Calu3 (cell line): ENCODE measurements at places on chromosomes 7 and 10. TPM values are rescaled to one million over a fixed set of nuclear protein-coding genes. Genes with fewer than 3 reads are reported as not detected.

Gene CFAP58
- not detected in 2 replicates for total RNA-seq

Gene GCK
- total RNA-seq = not detected in 2 replicates

Gene ATG9B
- 7.9 and 17.7 TPM in 2 replicates for total RNA-seq

Gene CNNM1
- 5.8 and 6.3 TPM in 2 replicates for total RNA-seq

Gene SFXN2
- 21.2 and 22.9 TPM in 2 replicates for total RNA-seq

- H3K4me1 ChIP-seq = no peaks in the 10 kb centered on the region
- no peak overlapping the region for H3K27ac ChIP-seq
- DNase-seq = no peak
- H3K4me3 ChIP-seq = no peak overlapping the region
Measured at GRCh38 chr10:7436490-7437100, 25.8 kb upstream of the SFMBT2 start.

Gene ANKRD61
- 0.47 and 0.59 TPM in 2 replicates for total RNA-seq

GRCh38 chr10:123648595-123648994 lies 17.6 kb upstream of the GPR26 start:
- H3K27ac ChIP-seq = no peak overlapping the region
- no peaks in the 10 kb centered on the region for H3K4me1 ChIP-seq
- H3K4me3 ChIP-seq = no peak overlapping the region
- no peaks in the 10 kb centered on the region for H3K36me3 ChIP-seq
- DNase-seq = no peak

DNA sequence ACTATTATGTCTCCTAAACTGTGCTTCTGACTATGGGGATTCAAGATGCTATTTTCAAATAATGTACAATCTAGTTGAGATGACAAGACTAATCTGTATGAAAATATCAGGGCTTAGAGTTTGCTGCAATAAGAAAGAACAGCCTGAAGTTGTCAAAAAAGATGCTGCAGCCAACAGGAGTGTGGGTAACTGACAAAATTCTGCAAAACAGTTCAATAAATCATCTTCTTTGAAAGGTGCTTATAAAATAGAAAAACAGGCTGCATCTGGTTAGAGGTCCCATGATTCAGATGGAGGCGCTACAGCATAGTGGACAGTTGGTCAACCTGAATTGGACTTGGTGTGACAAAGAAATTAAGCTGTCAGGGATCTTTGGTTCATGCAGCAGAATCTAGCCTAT lies 511.0 kb downstream of the XPNPEP1 start:
- H3K4me3 ChIP-seq = no peak overlapping the region
- H3K36me3 ChIP-seq = no peaks in the 10 kb centered on the region
- DNase-seq = no peak
- H3K4me1 ChIP-seq = no peaks in the 10 kb centered on the region
- H3K27me3 ChIP-seq = no peaks in the 10 kb centered on the region

Gene MSMB
- 2.4 and 7.4 TPM in 2 replicates for total RNA-seq

Gene NUTM2E
- total RNA-seq = not detected in 2 replicates

- peaks cover 32% of the 10 kb centered on the region for H3K4me1 ChIP-seq
- no peak for DNase-seq
- no peaks in the 10 kb centered on the region for H3K27me3 ChIP-seq
- H3K27ac ChIP-seq = no peak overlapping the region
- no peaks in the 10 kb centered on the region for H3K36me3 ChIP-seq
Measured at GRCh38 chr7:26919906-26920493, 55.6 kb upstream of the SKAP2 start.

GRCh38 chr10:51377932-51378599 lies 303.8 kb downstream of the PRKG1 start:
- no peak overlapping the region for H3K27ac ChIP-seq
- no peak overlapping the region for H3K4me3 ChIP-seq
- no peaks in the 10 kb centered on the region for H3K4me1 ChIP-seq

Gene SUN1
- total RNA-seq = 218 and 252 TPM in 2 replicates

Gene SLC16A12
- 1.0 and 1.2 TPM in 2 replicates for total RNA-seq

DNA sequence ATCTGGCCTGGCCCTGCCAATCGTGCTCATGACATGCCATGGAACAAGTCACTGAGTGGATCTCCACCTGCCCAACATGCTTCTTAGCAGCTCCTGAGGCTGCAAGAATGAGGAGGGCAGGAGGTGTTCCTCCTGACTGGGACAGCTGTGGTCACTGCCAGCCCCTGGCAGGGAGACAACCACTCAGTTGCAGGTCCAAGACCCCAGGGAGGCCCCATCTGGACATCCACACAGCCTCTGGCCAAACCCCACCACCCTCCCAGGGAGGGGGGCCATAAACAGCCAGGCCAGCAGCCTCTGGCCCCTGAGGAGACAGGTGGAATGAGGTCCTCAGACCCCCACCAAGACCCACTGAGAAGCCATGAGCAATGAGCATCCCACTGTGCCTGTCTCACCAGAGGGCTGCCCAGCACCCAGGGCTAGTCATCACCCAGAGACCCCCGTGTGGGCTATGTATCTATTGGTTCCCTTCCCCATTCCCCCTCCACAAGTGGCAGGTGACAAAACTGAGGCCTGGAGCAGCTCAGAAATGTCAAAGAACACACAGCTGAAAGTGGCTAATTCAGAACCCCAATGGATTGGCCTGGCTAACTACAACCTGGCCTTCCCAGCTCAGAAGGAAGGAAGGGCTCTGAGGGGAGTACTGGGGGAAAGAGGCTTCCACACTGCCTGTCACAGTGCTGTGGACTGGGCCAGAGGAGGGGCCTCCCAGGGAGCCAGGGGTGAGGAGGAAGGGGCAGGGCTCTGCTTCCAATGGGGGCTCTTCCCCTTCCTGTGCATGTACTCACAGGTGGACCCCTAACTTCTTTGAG lies 3.0 kb downstream of the GPRIN2 start:
- no peaks in the 10 kb centered on the region for H3K27me3 ChIP-seq
- no peak overlapping the region for H3K4me3 ChIP-seq

Gene ANLN
- total RNA-seq = 207 and 274 TPM in 2 replicates

Gene PRSS37
- total RNA-seq = not detected in 2 replicates

- H3K27ac ChIP-seq = no peak overlapping the region
- H3K36me3 ChIP-seq = peaks cover 45% of the 10 kb centered on the region
- no peaks in the 10 kb centered on the region for H3K27me3 ChIP-seq
- no peak for DNase-seq
Measured at GRCh38 chr7:139106959-139107358, 2.6 kb downstream of the ZC3HAV1 start.

DNA sequence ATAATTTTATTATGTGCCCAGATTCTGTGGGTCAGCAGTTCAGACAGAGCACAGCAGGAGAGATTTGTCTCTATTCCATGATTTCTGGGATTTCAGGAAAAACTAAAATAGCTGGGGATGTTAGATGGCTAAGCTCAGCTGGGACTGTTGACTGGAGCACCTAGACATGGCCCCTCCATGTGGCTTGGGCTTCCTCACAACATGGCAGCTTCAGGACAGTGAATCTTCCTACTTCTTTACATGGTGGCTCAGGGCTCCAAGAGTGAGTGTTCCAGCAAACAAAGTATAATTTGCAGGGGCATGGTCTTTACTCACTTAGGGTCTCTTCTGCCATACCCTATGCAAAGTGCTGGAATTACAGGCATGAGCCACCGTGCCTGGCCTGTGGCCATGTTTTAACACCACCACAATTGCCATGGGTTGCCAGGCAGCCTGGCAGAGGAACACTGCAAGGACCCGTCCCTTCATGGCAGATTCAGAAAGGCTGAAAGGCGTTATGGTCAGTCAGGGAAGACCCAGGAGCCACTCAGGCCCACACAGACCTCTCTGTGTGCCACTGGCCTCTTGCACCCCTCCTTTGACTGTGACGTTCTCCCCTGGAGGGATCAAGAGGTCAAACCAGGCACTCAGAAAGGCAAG lies 50.8 kb upstream of the ZMIZ1 start:
- DNase-seq = no peak
- no peaks in the 10 kb centered on the region for H3K36me3 ChIP-seq
- peaks cover 41% of the 10 kb centered on the region for H3K27me3 ChIP-seq
- H3K4me3 ChIP-seq = no peak overlapping the region
- H3K4me1 ChIP-seq = no peaks in the 10 kb centered on the region
- no peak overlapping the region for H3K27ac ChIP-seq

- H3K36me3 ChIP-seq = no peaks in the 10 kb centered on the region
- H3K4me1 ChIP-seq = no peaks in the 10 kb centered on the region
- DNase-seq = no peak
- peaks cover 8% of the 10 kb centered on the region for H3K27me3 ChIP-seq
Measured at GRCh38 chr7:29337546-29338116, 143.1 kb downstream of the CHN2 start.

DNA sequence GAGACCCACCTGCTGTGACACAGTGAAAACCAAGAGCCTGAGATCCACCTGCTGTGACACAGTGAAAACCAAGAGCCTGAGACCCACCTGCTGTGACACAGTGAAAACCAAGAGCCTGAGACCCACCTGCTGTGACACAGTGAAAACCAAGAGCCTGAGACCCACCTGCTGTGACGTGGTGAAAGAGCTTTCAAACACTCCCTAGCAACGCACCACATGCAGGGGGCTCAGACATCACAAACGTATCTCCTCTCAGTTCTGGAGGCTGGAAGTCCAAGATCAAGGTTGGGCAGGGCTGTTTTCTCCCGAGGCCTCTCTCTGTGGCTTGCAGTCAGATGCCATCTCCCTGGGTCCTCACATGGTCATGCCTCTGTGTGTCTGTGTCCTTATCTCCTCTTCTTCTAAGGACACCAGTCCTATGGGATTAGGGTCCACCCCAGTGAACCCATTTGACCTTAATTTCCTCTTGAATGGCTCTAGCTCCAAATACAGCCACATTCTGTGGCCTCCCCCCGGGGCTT lies 43.8 kb downstream of the INSIG1 start:
- no peak overlapping the region for H3K27ac ChIP-seq
- no peak for DNase-seq
- H3K27me3 ChIP-seq = peaks cover 66% of the 10 kb centered on the region
- H3K36me3 ChIP-seq = no peaks in the 10 kb centered on the region
- H3K4me3 ChIP-seq = no peak overlapping the region
- no peaks in the 10 kb centered on the region for H3K4me1 ChIP-seq

DNA sequence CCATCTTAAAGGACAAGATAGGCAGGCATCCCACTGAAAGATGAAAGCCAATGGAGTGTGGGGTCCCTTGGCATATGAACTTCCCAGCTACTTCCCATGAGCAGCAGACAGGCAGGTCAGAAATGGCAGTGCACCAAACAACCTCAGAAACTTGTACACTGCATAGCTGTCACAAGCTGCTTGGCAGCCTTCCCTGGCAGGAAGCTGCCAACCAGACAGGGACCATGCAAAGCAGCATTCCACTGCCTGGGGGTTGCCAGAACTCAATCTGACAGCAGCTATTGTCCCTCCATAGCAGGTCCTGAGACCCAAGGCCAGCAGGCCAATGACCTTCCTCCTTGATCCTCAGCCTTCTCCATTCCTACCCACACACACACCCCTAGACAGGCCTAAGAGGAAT lies 139.5 kb downstream of the PLCE1 start:
- H3K27me3 ChIP-seq = peaks cover 13% of the 10 kb centered on the region
- no peak overlapping the region for H3K4me3 ChIP-seq
- DNase-seq = peak; percentile 6
- no peaks in the 10 kb centered on the region for H3K36me3 ChIP-seq
- no peaks in the 10 kb centered on the region for H3K4me1 ChIP-seq

- no peaks in the 10 kb centered on the region for H3K36me3 ChIP-seq
- no peak for DNase-seq
- H3K4me3 ChIP-seq = no peak overlapping the region
Measured at GRCh38 chr7:143485500-143485899, 7.8 kb downstream of the TAS2R41 start.

DNA sequence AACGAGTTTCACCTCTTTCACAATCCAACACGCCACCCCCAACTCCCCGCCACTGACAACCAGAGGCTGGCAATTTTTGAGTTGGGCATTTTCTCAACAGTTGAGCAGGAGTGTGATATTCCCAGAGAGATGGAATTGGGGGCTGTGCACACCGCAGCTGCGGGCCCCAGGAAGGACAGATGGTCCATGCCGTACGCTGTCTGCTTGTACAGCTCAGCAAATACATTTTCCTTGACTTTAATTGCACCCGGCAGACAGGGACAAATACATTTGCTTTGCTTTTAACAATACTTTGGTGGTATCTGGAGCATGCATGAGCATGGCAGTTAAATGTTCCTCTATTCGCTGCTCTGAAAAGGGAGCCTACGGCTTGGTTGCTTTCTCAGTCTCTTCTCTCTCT lies 354.2 kb upstream of the DPP6 start:
- H3K4me1 ChIP-seq = no peaks in the 10 kb centered on the region
- H3K36me3 ChIP-seq = no peaks in the 10 kb centered on the region
- no peak overlapping the region for H3K4me3 ChIP-seq
- DNase-seq = no peak
- H3K27me3 ChIP-seq = no peaks in the 10 kb centered on the region
- H3K27ac ChIP-seq = no peak overlapping the region

Gene TEX36
- not detected in 2 replicates for total RNA-seq

DNA sequence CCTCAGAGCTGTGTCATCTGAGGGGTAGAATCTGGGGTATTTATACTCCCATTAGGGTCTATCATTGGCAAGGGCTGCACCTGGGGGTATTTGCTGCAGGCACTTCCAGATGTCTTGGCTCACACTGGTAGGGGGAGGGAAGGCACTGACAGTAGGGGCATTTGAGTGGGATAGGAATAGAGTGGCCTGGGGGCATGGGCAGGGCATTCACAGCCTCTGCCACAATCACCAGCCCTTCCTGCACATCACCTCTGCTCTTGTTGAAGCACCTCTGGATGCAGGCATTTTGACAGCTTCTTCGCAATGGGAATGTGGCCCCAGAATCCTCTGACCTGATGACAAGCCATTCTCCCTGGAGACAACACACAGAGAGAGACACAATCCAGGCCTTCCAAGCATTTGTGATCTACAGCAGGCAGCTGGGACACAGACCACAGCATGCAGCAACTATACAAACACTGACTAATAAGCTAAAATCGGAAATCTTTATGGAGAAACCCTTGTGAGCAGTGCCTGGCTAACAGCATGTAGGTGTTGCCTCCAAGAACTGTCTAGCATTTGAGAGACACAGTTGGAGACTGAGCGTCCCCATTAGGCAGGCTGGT lies 178.5 kb downstream of the KCNMA1 start:
- no peaks in the 10 kb centered on the region for H3K4me1 ChIP-seq
- H3K27me3 ChIP-seq = peaks cover 96% of the 10 kb centered on the region
- no peaks in the 10 kb centered on the region for H3K36me3 ChIP-seq
- H3K27ac ChIP-seq = no peak overlapping the region
- DNase-seq = no peak

DNA sequence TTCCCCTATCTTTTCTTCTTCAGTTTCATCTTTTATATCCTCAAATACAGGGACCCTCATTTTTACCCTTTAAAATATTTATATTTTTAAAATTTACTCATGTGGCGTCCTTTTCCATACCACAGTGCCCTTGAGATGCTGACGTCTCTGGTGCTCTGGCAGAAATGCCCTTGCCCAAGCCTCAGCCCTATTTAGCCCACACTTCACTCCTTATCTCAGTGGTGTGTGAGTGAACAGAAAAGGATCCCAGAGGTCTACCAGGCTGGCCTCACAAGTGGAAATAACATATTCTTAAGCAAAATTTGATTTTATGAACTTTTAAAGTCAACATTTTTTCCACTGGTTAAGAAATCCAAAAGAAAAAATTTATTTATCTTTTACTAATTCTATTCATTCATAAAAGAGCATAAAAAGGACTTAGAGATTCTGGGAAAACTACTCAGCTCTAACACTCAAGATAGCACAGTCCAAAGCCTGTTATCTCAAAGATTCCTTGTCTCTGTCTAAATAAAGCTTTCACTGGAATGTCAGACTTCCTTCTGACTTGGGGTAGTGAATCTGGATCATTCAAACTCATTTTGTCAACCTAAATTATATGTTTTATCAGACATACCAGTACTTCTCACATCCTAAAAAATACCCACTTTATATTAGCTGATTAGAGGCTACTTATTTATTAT lies at the start of gene NEBL:
Gene NEBL (minus strand): TSS at position 166 of the 680 bp plus-strand sequence. CDS start 106 bp downstream, at position 60.
- H3K27ac ChIP-seq = no peak within 1 kb of the TSS
- H3K4me1 ChIP-seq = no peaks in the 10 kb centered on the region
- H3K27me3 ChIP-seq = no peaks in the 10 kb centered on the region
- no peaks in the 10 kb centered on the region for H3K36me3 ChIP-seq
- H3K4me3 ChIP-seq = no peak within 1 kb of the TSS

Gene ASB10
- not detected in 2 replicates for total RNA-seq
